Activated CD4-positive, alpha-beta memory T cell treated with anti-CD3 and anti-CD28 coated beads, Interleukin-2, amount 10 ng/mL, durations not matched to agents 7 days and 5 days (primary cell): ENCODE measurements at places on chromosomes 7 and 10. TPM values are rescaled to one million over a fixed set of nuclear protein-coding genes. Genes with fewer than 3 reads are reported as not detected.
A peak's percentile ranks its signal among the peaks of the same experiment; 100 is the strongest.

DNA sequence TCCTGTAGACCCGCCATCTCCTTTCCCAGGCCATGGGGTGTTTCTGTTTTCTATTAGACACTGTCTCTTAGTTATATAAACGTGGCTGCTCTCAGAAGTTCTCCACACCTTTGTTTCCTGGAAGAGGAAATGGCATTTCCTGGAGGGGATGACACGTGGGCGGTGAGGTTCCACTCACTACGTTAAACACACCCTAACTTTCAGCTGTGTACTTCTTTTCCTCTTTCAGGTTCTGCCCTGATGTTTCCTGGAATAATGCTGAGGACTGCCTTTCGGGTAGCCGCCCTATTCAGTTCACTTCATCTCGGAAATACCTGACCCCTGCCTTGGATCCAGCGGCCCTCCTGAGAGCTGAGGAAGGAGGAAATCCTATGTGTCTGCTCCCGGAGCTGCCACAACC lies 3.4 kb upstream of the PRKCQ start:
- peaks cover 63% of the 10 kb centered on the region for H3K4me1 ChIP-seq
- H3K27ac ChIP-seq, result peak overlapping the region; percentile 98
- H3K36me3 ChIP-seq, result peaks cover 86% of the 10 kb centered on the region
- DNase-seq, result peak; percentile 86

- H3K27me3 ChIP-seq, result no peaks in the 10 kb centered on the region
- H3K27ac ChIP-seq, result no peak overlapping the region
- no peak for DNase-seq
- no peak overlapping the region for H3K4me3 ChIP-seq
Observed at GRCh38 chr10:74530981-74531380, 295.4 kb upstream of the KAT6B start.

DNA sequence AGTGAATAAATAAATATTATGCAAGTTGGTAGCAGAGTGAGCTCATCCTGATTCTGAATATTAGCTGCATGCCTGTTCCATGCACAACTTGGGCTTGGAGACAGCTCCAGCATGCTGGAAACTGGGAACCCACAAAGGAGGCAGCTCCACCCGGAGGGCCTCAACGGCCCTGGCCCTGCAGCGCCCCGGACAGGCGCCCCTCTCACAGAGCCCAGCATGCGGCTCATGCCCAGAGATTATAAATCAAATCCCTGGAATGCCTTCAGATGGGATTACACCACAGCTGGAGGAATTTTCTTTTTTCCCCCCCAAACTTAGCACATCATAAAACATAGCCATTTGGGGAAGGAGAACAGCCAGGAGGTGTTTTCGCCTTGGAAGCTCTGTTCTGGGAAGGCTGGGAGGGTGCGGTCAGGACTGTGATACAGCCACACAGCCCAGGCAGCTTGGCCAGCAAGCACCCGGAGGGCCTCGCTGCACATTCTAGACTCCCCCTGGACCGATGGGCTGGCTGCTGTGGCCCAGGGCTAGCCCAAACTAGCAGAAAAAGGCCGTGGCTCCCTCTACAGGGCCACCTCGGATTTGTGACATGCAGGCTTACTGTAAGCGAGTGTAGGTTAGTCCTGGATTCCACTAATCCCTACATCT lies 102.4 kb downstream of the PTPN20 start:
- H3K4me1 ChIP-seq, result no peaks in the 10 kb centered on the region
- H3K4me3 ChIP-seq, result no peak overlapping the region
- H3K27me3 ChIP-seq, result peaks cover 7% of the 10 kb centered on the region
- H3K27ac ChIP-seq, result no peak overlapping the region
- no peak for DNase-seq

DNA sequence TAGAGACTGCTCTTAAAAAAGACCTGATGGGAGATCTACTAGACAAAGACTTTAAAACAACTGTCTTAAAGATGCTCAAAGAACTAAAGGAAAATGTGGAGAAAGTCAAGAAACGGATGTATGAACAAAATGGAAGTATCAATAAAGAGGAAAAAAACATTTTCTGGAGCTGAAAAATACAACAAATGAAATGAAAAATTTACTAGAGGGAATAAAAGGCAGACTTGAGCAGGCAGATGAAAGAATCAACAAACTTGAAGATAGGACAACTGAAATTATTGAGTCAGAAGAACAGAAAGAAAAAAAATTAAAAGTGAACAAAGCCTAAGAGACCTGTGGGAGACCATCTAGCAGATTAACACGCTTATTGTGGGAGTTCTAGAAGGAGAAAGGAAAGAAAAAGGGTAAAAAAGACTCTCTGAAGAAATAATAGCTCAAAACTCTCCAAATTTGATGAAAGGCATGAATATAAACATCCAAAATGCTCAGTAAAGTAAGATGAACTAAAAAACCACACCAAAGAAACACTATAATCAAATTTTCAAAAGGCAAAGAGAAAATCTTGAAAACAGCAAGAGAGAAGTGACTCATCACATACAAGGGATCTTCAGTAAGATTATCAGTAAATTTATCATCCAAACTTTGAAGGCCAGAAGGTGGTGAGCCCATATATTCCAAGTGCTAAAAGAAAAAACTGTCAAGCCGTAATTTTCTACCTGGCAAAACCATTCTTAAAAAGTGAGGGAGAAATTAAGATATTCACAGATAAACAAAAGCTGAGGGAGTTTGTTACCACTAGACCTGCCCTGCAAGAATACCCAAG lies 83.2 kb downstream of the SCRN1 start:
- H3K4me3 ChIP-seq, result no peak overlapping the region
- DNase-seq, result no peak
- peaks cover 9% of the 10 kb centered on the region for H3K36me3 ChIP-seq
- peaks cover 19% of the 10 kb centered on the region for H3K27me3 ChIP-seq
- H3K4me1 ChIP-seq, result no peaks in the 10 kb centered on the region
- H3K27ac ChIP-seq, result no peak overlapping the region

- no peak for DNase-seq
- no peak overlapping the region for H3K4me3 ChIP-seq
- H3K36me3 ChIP-seq, result no peaks in the 10 kb centered on the region
- H3K4me1 ChIP-seq, result no peaks in the 10 kb centered on the region
- no peak overlapping the region for H3K27ac ChIP-seq
Observed at GRCh38 chr10:61302124-61302523, 151.1 kb downstream of the TMEM26 start.

- no peaks in the 10 kb centered on the region for H3K36me3 ChIP-seq
- no peak overlapping the region for H3K4me3 ChIP-seq
- DNase-seq, result no peak
- H3K27me3 ChIP-seq, result peaks cover 13% of the 10 kb centered on the region
- peaks cover 14% of the 10 kb centered on the region for H3K4me1 ChIP-seq
- H3K27ac ChIP-seq, result no peak overlapping the region
Observed at GRCh38 chr7:116574025-116574822, 49.4 kb downstream of the CAV1 start.

GRCh38 chr7:28684650-28685241 lies 272.4 kb downstream of the CREB5 start:
- no peaks in the 10 kb centered on the region for H3K4me1 ChIP-seq
- H3K27me3 ChIP-seq, result peaks cover 6% of the 10 kb centered on the region
- H3K4me3 ChIP-seq, result no peak overlapping the region
- no peaks in the 10 kb centered on the region for H3K36me3 ChIP-seq
- no peak for DNase-seq
- H3K27ac ChIP-seq, result no peak overlapping the region

GRCh38 chr10:63437116-63437949 lies 28.4 kb downstream of the JMJD1C start:
- no peak for DNase-seq
- H3K4me3 ChIP-seq, result no peak overlapping the region
- no peak overlapping the region for H3K27ac ChIP-seq

GRCh38 chr10:16592378-16592777 lies 70.7 kb upstream of the C1QL3 start:
- H3K27ac ChIP-seq, result no peak overlapping the region
- H3K4me1 ChIP-seq, result no peaks in the 10 kb centered on the region
- DNase-seq, result no peak
- peaks cover 23% of the 10 kb centered on the region for H3K36me3 ChIP-seq
- H3K27me3 ChIP-seq, result no peaks in the 10 kb centered on the region
- H3K4me3 ChIP-seq, result no peak overlapping the region

GRCh38 chr7:90841759-90842429 lies 245.8 kb downstream of the CDK14 start:
- no peak overlapping the region for H3K27ac ChIP-seq
- H3K27me3 ChIP-seq, result no peaks in the 10 kb centered on the region
- H3K4me3 ChIP-seq, result no peak overlapping the region
- no peaks in the 10 kb centered on the region for H3K36me3 ChIP-seq
- no peak for DNase-seq

GRCh38 chr10:36455526-36456133 lies 669.8 kb upstream of the ANKRD30A start:
- no peak for DNase-seq
- H3K27me3 ChIP-seq, result no peaks in the 10 kb centered on the region
- H3K4me3 ChIP-seq, result no peak overlapping the region
- no peaks in the 10 kb centered on the region for H3K4me1 ChIP-seq
- no peaks in the 10 kb centered on the region for H3K36me3 ChIP-seq

DNA sequence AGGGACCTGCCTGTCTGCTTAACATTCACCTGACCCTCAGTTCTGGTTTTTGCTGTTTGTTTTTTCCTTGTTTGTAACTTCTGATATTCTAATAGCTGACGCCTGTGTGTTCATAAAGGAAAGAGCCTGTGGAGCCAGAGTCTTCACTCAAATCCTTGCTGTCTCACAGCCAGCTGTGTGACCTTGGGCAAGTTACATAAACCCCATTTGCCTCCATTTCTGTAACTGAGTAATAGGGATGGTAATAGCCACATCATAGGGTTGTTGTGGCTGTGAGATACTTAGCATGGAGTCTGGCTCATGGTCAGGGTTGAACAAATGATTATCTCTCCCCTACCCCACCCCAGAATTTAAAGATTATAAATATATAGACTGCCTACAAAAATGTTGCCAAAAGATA lies 27.0 kb downstream of the WBP1L start:
- no peaks in the 10 kb centered on the region for H3K27me3 ChIP-seq
- H3K27ac ChIP-seq, result no peak overlapping the region
- no peak overlapping the region for H3K4me3 ChIP-seq
- DNase-seq, result no peak
- peaks cover 49% of the 10 kb centered on the region for H3K4me1 ChIP-seq

- DNase-seq, result no peak
- no peaks in the 10 kb centered on the region for H3K4me1 ChIP-seq
- no peak overlapping the region for H3K27ac ChIP-seq
- H3K27me3 ChIP-seq, result peaks cover 8% of the 10 kb centered on the region
- H3K36me3 ChIP-seq, result no peaks in the 10 kb centered on the region
- no peak overlapping the region for H3K4me3 ChIP-seq
Observed at GRCh38 chr10:121527690-121528089, 70.6 kb downstream of the FGFR2 start.

- H3K27me3 ChIP-seq, result no peaks in the 10 kb centered on the region
- no peaks in the 10 kb centered on the region for H3K4me1 ChIP-seq
- no peaks in the 10 kb centered on the region for H3K36me3 ChIP-seq
- DNase-seq, result no peak
- H3K4me3 ChIP-seq, result no peak overlapping the region
Observed at GRCh38 chr7:71184609-71185008, 52.7 kb downstream of the GALNT17 start.

The SAP25 gene
- 30.0 TPM for total RNA-seq

The DLX5 gene
- not detected for total RNA-seq

The RAB11FIP2 gene
- 12.0 TPM for total RNA-seq

The INSYN2A gene
- total RNA-seq, result not detected

The SLC37A3 gene
- 30.7 TPM for total RNA-seq

The ADRB1 gene
- total RNA-seq, result 0.20 TPM

The CALY gene
- total RNA-seq, result not detected

The SLC26A3 gene
- not detected for total RNA-seq
